ENCODE measurements at places on chromosomes 7 and 10.
A peak's percentile ranks its signal among the peaks of the same experiment; 100 is the strongest.

DNA sequence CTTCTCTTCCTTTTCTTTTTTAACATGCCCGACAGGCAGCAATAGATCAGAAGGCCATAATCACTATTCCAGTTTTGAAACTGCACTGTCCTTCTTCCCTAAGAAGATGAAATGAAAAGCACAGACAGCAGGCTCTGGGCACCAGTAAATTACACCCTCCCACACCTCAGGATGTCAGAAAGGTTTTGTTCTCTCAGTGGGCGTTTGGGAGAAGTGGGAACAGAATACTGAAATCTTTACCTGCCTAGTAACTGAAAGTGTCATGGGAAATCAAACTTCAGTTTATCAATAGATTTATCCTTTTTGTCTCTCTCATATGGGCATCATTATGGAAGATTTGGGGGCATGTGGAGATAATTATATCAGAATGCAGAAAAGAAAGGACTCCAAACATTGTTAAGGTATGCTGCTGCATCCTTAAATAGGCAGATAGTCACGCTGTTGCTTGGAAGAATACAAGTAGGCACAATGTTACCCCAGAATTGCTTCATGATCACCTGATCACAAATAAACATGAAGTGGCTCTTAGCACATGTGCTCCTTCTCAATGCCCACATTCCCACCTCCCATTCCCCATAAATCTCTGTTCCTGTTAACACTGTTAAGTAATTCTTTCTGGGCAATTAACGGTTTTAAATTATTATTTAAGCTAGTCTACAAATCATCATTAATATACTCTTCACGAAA, 113.3 kb downstream of the DOCK4 start:
- no peak for DNase-seq

DNA sequence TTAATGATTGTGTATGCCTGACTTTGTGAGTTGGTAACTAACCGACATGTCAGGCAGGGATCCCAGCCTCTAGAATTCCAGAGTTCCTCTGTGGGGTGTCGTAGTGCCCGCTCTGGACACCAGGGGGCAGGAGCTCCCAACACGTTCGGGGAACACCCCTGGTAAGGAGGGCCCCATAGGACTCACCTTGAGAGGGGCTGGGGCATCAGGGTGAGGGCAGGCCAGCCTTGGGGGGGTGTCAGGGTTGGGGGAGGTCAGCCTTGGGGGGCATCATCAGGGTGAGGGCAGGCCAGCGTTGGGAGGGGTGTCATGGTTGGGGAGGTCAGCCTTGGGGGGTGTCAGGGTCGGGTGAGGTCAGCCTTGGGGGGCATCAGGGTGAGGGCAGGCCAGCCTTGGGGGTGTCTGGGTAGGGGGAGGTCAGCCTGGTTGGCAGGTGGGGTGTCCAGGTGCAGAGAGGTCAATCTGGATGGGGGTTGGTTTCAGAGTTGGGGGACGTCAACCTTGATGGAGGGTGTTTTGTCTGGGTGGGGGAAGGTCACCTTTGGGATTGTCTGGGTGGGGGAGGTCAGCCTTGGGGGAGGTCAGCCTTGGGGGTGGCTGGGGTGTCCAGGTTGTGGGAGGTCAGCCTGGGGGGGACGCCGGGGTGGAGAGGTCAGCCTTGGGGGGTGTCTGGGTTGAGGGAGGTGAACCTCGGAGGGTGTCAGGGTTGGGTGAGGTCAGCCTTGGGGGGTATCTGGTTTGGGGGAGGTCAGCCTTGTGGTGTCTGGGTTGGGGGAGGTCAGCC, 45.6 kb upstream of the SUN1 start:
- DNase-seq, result peak; percentile 65

- DNase-seq, result no peak
Measured at GRCh38 chr10:112977426-112977898, 27.4 kb downstream of the TCF7L2 start.

DNA sequence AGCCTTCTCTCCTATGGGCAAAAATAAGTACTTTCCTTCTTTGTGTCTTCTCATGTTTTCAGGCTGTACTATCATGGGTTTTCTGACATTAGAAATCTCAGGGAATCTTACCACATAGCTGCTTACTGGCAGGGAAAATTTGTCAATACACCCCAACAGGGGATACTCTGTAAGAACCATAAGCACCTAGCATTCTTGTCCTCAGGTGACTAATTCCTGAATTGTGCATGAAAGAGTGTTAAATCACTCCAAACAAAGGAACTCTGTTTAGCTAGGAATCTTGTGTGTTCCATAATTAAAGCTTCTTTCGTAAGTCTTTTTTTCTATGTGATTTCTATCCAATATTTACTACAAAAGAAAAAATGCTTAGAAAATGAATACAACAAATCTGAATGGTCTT, 206.7 kb upstream of the POT1 start:
- DNase-seq, result no peak

DNA sequence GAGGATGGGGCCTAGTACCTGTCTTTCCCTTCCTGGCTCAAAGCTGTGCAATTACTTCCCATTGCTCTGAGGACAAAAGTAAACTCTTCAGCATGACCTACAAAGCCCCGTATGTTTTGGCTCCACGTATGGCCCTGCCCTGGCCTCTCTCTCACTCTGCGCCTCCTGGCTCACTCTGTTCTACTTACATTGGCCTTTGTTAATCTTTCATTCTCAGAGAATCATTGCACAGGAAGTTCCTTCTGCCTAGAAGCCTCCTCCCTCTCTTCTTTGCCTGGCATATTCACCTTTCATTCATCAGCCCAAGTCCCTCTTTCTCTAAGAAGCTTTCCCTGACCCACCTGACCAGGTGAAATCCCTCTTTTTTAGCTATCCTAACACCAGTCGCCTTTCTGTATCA, 23.9 kb downstream of the LIPM start:
- no peak for DNase-seq

- DNase-seq, result no peak
Measured at GRCh38 chr10:108970016-108970415, 953.3 kb downstream of the XPNPEP1 start.
